ENCODE measurements at places on chromosomes 12 and 14.

DNA sequence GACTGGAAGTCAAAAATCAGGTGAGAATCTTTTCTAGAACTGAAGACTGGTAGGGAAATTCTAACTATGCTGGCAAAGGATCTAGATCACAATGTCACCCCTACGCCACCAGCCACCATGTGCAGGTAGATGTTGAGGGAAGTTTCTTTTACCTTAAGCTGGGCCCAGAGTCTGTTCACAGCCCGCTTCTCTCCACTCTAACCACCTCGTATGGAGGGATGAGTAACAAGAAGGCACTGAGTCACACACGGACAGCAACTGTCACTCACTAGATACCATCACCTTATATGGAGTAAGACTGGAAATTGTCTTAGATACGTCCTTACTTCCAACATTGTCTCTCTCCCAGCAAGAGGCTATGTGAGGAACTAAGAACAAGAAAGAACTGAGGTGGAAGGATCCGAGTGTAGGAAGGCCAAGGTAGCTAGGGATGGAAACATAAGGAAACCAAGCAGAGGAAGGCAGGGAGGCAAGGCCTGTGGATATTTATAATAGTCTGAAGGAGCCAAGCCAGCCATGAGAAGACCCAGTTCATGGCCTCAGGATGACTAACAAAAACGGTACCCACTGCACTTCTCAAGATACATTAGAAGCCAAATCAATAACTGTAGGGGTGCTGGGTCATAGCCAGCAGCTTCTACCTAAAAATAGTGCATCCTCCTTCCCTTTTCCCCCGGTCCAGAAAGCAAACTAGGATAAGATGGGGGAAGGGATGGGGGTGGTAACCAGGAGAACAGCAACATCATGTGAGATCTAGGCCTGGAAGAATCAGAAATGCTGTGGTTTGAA is 15.5 kb downstream of the REM2 start:
- no peak for DNase-seq

GRCh38 chr12:69342421-69342820 is 5.8 kb upstream of the LYZ start:
- no peak for DNase-seq

GRCh38 chr12:54998958-54999510 is 14.5 kb upstream of the TESPA1 start:
- no peak for DNase-seq

GRCh38 chr12:108193917-108194316 is 64.8 kb downstream of the WSCD2 start:
- DNase-seq, result no peak

- DNase-seq, result no peak
These were observed 82.1 kb upstream of the TRAF3 start for GRCh38 chr14:102695167-102695555.

- DNase-seq, result no peak
These were observed 82.4 kb downstream of the SLC5A8 start for GRCh38 chr12:101127521-101128219.

GRCh38 chr14:30982533-30982932 is 42.9 kb upstream of the AP4S1 start:
- DNase-seq, result no peak

GRCh38 chr14:87799400-87799799 is 193.6 kb downstream of the GALC start:
- DNase-seq, result no peak

DNA sequence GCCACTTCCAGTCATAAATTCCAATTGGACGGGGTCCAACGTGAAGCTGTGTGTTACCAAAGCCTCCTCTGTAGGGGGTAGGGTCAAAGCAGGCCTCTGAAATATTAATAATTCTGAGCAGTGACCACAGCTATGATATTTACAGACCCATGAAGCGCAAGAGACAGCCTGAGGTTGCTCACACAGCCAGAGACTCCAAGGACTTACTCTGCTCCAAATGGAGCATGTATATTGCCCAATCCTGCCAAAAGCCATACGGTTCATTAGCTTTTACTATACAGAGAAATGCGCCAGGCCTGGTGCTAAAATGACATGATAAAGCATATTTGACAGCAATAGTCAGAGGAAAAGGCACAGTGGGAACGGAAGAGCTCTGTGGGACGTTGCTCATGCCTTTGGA is 151.3 kb downstream of the PAH start:
- no peak for DNase-seq

- DNase-seq, result no peak
These were observed 259.6 kb downstream of the CCER1 start for GRCh38 chr12:90695415-90695814.

GRCh38 chr12:47570151-47570550 is 135.7 kb downstream of the RPAP3 start:
- no peak for DNase-seq

GRCh38 chr12:78120866-78121560 is 290.3 kb downstream of the NAV3 start:
- no peak for DNase-seq
